ENCODE measurements at places on chromosomes 7 and 10. TPM values are rescaled to one million over a fixed set of nuclear protein-coding genes. Genes with fewer than 3 reads are reported as not detected.

The RPP30 gene
- 30.1 TPM for total RNA-seq

DNA sequence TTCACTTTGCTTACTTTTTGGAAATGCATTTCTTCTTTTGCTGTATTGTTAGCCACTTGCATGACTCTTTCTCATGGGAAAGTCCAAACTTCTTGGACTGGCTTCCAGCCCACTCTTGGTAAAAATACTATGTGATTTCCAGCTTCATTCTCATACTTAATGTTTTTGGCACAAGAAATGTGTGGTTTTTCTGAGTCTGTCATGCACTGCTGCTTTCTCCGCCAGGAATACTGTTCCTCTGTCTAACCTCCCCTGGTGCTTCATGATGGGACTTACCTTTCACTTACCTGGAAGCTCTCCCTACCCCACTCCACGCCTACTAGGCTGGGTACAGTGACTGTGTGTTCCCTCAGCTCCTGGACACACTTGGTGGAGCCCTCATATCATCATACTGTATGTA, 18.7 kb downstream of the MGAM2 start:
- no peaks in the 10 kb centered on the region for H3K27me3 ChIP-seq
- no peak overlapping the region for H3K4me3 ChIP-seq
- H3K36me3 ChIP-seq, result no peaks in the 10 kb centered on the region
- no peak overlapping the region for H3K27ac ChIP-seq

- H3K36me3 ChIP-seq, result no peaks in the 10 kb centered on the region
- no peak overlapping the region for H3K4me3 ChIP-seq
- DNase-seq, result no peak
- H3K4me1 ChIP-seq, result no peaks in the 10 kb centered on the region
- no peak overlapping the region for H3K27ac ChIP-seq
Measured at GRCh38 chr7:31054608-31055278, 2.6 kb downstream of the ADCYAP1R1 start.

- peaks cover 47% of the 10 kb centered on the region for H3K27me3 ChIP-seq
- no peak for DNase-seq
- H3K36me3 ChIP-seq, result no peaks in the 10 kb centered on the region
- H3K27ac ChIP-seq, result no peak overlapping the region
Measured at GRCh38 chr10:132175408-132175807, 11.3 kb upstream of the DPYSL4 start.

DNA sequence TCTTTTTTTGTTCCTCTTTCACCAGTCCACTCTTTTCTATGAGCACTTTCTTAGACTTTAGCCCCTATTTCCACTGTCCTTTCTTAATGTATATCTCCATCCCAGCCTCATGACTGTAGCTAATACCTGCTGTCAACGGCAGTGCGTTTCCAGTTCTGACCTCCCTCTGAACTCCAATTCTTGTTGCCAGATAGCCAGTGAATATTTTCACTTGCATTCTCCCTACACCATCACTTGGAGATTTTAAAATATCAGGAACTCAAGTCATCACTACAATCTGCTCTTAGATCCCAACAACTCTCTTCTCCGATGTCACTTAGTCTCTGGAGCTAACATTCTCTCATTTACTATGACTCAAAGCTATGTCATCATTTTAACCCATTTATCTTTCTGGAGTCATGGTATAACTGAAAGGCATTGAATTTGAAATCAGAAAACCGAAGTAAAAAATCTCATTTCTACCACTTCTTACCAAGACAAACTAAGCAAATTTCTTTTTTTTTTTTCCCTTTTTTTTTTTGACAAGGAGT, 5.1 kb upstream of the SLC16A12 start:
- no peaks in the 10 kb centered on the region for H3K4me1 ChIP-seq
- no peak overlapping the region for H3K27ac ChIP-seq
- H3K27me3 ChIP-seq, result peaks cover 4% of the 10 kb centered on the region
- no peak overlapping the region for H3K4me3 ChIP-seq
- DNase-seq, result no peak
- H3K36me3 ChIP-seq, result no peaks in the 10 kb centered on the region

DNA sequence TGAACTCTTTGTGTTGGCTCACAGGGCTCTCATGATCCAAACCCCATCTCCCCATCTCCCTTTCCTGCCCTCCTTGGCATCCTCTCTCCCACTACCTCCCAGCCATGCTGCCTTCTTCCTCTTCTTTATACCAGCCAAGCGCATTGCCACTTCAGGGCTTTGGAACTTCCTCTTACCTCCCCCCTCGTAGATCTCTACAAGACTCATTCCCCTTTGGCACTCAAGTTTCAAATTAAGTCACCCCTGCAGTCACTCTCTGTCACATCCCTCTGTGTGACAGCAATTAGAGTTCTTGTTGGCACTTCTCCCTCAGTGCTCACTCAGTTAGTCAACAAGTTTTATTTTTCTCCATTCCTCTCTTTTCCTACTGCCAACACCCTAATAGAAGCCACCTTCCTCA, 20.8 kb upstream of the NRP1 start:
- no peaks in the 10 kb centered on the region for H3K36me3 ChIP-seq
- no peak for DNase-seq
- peaks cover 14% of the 10 kb centered on the region for H3K27me3 ChIP-seq
- H3K27ac ChIP-seq, result no peak overlapping the region

Measured in T-cell (primary cell).